NCI-H1930 (cell line): ENCODE measurements at places on chromosomes 16 and 17.

DNA sequence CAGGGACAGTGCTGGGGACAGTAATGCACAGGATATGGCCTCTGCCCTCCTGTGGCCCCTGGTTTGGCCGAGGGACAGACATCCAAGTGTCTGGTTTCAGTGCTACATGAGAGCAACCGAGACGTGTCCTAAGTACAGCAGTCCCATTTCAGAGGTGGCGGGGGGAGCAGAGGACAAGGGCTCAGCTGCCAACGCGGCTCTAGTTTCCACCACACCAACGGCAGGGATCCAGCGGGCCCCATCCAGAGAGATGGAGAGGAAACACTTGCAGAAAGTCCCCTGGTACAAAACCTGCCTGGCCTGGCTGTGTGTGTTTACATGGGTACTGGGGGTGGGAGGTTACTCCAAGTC is 125.8 kb upstream of the SMURF2 start:
- no peak for DNase-seq

GRCh38 chr17:81143200-81143527 is 22.1 kb upstream of the PVALEF start:
- no peak for DNase-seq

- no peak for DNase-seq
Measured at GRCh38 chr16:87054856-87055255, 262.3 kb downstream of the C16orf95 start.

GRCh38 chr17:81940538-81941483 is 3.7 kb upstream of the PYCR1 start:
- DNase-seq: no peak

DNA sequence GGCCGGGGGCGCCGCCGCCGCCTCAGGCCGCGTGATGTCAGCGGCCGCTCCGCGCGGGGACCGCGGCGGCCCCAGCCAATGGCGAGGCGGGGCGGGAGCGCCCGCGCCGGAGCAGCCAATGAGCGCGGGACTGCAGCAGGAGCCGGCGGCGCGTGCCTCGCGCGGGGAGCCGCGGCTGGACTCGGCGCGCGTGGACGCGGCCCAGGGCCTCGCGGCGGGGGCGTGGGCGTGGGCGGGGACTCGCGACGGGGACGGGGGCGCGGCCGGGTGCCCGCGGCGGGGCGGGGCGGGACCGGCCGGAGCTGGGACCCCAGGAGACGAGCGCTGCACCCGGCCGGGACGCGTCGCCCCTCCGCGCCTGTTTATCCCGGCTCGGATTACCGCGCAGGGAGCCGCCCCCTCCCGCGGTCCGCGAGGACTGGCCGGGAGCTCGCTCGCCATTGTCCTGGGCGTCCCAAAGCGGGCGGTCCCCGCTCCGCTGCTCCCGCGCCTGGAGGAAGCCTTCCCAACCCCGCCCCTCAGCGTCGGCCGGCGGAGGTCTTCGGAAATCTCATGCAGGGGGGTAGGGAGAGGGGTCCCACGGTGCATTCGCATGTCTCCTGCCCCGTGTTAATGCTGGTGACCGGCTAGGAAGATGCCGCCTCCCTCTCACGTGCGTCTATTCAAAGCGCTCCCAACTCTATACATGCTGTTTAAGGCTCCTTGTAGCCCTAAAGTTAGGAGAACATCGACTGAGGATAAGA is at the start of gene RNF157:
RNF157 (minus strand) TSS at position 33 of the 743 bp plus-strand sequence. CDS start 253 bp downstream, outside the sequence.
- peak; percentile 72 for DNase-seq

DNA sequence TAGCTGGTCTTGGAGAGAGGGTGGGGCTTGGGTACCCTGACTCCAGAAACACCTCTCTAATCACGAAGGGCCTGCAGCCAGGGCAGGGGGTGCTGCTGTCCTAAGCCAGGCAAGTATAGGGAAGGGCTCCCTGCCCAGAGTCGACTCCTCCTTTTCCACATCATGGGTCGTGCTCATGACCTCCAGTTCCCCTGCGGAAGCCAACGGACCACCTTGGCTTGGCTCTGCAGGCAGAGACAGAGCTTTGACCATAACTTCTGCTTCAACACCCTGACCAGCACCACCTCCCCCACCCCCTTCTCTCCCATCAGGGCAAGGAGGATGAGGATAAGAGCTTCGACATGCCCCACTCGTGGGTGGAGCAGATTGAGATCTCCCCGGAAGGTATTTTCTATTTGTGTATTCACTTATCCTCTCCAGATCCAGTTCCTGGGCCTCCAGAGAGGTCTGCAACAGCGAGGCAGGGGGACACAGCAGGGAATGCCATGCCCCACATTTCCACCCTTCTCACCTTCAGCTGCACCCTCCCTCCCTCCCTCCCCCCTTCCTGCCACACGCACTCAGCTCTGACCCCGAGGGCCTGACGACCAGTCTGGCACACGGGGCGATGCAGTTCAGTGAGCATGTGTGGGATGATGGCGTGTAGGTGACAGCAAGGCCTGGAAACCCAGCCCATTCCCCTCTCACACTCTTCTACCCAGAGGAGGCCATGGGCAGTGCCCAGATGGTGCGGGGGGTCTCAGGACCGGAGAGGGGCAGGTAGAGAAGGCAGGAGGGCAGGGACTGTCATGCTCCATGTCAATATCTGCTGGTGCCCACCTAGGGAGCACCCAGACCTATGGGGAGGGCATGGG is 14.0 kb upstream of the KATNB1 start:
- DNase-seq: no peak

GRCh38 chr17:61380836-61381525 is 18.7 kb upstream of the TBX2 start:
- no peak for DNase-seq
